ENCODE measurements at places on chromosomes 12 and 14.

GRCh38 chr12:21825886-21826617 is 51.5 kb upstream of the KCNJ8 start:
- DNase-seq: no peak

DNA sequence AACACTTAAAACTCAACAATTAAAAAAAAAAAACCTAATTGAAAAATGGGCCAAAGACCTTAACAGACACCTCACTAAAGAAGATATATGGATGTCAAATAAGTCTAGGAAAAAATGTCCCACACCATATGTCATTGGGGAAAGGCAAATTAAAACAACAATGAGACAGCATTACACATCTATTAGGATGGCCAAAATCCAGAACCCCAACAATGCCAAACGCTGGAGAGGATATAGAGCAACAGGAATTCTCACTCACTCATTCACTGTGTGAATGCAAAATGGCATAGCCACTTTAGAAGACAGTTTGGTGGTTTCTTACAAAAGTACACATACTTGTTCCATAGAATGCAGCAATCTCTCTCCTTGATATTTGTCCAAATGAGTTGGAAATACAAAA is 173.7 kb downstream of the SLC25A21 start:
- DNase-seq: no peak

GRCh38 chr12:68532887-68533248 is 77.8 kb upstream of the RAP1B start:
- no peak for DNase-seq

- no peak for DNase-seq
Observed at GRCh38 chr12:94731733-94732360, 81.5 kb upstream of the TMCC3 start.

DNA sequence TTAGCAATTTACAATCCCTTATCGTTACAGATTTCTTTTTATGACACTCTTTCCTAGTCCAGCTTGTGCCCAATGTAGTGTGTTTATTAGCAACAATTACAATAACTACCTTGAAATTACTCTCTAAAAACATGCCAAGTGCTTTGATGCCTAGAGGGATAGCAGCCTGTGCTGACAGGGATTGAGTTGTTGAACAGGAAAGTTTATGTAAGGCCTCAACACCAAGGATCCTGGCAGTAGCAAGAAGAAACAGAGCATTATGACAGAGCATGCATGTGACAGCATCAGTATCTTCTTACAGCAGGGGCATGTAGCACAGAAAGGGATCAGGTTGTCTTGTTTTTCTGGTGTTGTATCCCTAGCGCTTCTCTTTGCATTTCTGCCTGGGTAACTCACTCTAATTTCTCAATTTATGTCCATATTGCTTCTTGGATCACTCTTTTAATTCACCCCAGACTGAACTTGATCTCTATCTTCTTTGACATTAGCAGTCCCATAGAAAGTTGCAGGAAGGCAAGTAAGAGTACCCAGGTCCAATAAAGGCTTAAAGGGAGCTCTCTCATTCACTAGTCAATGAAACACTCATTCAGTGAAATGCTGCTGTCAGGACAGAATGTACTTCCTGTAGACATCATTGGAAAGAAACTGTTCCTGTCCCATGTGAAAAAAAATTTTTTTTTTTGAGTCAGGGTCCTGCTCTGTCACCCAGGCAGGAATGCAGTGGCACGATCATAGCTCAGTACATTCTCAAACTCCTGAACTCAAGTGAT is 220.0 kb upstream of the GRIP1 start:
- no peak for DNase-seq

DNA sequence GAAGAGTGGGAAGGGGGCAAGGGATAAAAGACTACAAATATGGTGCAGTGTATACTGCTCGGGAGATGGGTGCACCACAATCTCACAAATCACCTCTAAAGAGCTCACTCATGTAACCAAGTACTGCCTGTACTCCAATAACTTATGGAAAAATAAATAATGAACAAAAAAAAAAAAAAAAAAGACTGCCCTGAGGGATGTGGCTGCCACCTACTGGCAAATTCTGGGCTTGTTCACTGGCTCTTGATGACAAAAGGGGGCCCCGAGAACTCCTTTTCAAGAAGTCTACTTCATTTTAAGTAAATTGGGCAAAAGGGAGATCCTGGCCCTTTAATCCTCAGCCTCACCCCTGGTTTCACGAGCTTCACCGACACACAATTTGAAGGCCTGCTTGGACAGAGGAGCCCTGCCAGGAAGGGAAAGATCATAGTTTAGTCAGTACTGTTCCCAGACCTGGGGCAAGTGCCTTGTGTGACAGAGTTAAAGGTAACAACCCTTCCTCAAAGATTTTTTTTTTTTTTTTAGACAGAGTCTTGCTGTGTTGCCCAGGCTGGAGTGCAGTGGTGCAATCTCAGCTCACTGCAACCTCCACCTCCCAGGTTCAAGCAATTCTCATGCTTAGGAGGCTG is 26.1 kb upstream of the STAC3 start:
- no peak for DNase-seq

DNA sequence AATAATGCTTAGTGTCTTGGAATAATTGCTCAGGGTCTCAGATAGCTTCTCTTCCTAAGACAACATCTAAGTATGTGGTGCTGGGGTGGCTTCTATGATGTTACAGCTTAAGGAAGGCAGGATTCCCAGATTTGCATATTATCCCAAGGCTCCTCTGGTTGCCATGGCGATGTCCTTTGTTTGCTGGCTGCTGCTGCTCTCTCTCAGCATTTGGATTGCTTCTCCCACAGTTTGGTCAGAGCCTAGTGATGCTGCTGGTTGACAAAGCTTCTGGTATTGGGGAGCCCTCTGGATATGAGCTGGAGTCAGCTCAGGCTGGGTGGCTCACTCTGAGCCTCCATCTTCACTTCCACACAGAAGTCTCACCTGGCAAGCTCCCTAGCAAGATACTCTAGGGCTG is 56.4 kb upstream of the FBXO33 start:
- DNase-seq: no peak

DNA sequence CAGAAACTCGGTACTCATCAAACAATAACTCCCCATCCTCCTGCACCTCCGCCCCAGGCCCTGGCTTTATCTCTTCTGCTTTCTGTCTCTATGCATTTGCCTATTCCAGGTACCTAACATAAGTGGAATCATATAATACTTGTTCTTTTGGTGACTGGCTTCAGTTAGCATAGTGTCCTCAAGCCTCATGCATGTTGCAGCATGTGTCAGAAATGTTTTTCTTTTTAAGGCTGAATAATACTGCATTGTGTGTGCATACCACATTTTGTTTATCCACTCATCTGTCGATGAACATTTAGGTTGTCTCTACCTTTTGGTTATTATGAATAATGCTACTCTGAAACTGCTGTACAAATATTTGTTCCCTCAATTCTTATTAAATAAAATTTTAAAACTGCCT is 117.1 kb downstream of the KICS2 start:
- DNase-seq: no peak

DNA sequence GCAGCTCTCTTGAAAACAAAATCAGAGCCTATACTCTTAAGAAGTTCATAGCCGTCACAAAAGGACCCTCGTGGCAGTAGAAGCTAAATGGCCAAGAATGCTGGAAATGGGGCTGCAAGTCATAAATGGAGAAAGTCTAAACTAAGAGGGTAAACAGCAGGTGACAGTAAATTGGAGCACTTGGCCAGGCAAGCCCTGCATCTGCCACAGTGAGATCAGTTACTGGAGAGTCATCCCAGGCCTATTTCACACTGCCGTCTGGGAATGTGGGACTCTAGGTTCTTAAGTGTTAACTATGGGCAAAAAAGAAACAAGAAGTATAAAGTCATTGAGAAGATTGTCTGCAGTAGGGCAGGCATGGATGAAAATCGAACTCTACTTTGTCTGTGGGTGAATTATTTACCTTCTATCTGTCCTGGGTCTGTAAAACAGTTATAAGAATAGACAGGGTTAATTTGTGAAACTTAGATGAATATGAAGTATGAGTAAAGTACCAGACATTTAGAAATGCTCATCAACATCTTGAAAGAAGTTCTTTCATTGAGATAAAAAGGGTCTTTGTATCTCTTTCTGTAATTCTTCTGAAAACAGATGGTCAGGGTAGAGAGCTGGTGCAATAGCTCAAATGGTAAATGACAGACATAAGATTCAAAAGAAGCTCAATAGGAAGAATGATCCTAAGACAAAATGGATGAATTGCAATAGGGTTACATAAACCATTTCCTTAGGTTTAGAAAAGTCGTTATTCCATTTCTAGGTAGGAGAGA is 792.5 kb downstream of the DIO2 start:
- no peak for DNase-seq

DNA sequence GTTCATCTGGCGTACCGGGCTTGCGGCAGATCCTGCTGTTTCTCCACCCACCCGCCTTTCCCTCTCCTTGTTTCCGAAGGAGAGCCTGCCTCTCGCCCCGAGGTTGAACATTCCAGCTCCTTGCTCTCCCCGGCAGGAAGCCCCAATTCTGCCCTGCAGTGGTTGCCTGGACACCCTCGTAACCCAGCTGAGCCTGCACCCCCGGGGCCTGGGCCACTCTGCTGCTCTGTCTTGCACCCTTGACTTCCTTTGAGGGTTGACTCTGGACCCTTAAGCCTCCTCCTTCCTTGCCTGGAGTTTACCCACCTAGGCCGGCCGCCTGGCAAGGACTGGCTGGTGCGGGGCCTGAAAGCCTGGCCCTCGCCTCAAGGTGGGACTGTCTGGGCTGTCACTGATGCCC is 25.8 kb upstream of the NCOR2 start:
- no peak for DNase-seq

DNA sequence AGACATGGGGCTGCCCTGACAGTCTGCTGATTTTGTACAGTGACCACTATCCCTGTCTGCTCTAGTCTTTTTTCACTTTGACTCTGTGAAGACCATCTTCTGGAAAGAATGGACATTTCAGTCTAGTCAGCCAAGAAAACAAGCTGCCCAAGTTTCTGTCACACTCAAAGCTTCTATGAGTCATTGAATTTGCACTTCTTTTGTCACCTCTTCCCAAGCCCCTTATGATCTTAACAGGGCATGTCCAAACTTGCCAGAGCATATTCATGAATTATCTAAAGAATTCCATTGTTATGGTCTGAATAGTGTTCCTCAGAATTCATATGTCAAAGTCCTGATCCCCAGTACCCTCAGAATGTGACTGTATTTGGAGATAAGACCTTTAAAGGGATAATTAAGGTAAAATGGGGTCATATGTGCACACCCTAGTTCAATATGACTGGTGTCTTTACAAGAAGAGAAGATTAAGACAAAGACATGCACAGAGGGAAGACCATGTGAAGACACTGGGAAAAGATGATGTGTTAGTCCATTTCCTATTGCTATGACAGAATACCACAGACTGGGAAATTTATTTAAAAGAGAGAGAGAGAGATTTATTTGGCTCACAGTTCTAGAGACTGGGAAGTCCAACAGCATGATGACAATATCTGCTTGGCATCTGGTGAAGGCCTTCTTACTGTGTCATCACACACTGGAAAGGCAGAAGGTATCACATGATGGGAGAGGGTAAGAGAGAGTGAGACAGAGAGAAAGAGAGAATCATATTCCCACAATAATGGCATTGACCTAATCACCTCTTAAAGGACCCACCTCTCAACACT is 242.6 kb downstream of the BTG1 start:
- no peak for DNase-seq

DNA sequence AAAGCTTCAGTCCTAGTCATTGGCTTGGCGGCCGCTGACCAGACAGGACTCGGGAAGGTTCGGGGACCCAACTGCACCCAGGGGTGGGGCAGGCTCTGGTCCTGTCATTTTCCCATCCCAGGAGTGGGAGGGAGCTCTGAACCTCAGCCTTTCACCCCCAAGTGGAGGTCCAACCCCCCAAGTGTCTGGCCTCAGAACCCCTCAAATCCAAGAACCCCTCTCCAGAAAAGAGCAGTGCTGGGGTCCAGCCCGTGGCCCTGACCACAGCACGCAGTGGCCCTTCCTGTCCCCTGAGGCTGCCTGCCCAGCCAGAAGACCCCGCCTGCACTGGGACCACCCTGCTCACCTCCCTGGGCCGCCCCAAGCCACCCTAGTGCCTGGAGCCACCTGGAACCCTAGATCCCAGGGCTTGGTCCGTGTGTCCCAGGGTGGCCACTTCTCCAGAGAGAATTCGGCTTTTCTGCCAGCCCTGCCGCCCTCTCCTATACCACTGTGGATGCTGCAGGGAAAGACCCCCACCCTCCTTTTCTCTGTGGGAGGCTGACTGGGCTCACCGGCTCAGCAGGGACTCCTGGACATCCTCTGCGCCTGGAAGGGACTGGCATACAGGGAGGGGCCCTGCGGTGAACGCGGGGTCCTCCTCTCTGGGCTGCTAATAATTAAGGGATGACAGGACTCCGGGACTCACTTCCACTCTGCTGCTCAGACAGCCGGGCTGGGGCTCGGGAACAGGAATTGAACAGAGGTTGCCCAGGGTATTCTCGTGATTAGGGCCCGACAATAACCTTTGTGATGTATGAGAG is 326.9 kb upstream of the SFSWAP start:
- DNase-seq: no peak

DNA sequence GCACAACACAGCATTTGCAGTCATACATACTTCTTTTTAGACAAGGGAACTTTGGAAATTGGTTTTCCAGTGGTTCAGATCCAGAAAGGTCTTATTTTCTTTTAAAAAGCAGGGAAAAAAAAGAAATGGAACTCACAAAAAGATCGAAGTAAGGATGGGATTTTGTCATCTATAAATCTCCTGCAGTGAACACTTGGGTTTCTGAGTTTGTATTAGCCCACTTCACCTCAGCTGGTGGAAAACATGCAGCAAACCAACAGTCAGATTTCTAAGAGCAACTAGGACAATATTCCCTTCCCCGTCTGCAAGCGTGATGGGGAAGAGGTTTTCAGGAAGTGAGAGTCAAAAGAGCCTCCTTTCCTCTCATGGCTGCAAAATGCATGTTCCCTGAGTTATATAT is 4.6 kb downstream of the MYF5 start:
- no peak for DNase-seq

- no peak for DNase-seq
Observed at GRCh38 chr14:74613211-74613914, 1.3 kb upstream of the LTBP2 start.

GRCh38 chr12:108907839-108908351 is 28.0 kb downstream of the DAO start:
- DNase-seq: no peak

- no peak for DNase-seq
Observed at GRCh38 chr12:104569346-104570173, 112.8 kb downstream of the CHST11 start.

GRCh38 chr14:62126879-62127478 is 364.8 kb downstream of the SNAPC1 start:
- DNase-seq: no peak

- DNase-seq: no peak
Observed at GRCh38 chr14:90985601-90986242, 74.7 kb downstream of the RPS6KA5 start.

- no peak for DNase-seq
Observed at GRCh38 chr12:16020031-16020430, 108.9 kb downstream of the DERA start.

DNA sequence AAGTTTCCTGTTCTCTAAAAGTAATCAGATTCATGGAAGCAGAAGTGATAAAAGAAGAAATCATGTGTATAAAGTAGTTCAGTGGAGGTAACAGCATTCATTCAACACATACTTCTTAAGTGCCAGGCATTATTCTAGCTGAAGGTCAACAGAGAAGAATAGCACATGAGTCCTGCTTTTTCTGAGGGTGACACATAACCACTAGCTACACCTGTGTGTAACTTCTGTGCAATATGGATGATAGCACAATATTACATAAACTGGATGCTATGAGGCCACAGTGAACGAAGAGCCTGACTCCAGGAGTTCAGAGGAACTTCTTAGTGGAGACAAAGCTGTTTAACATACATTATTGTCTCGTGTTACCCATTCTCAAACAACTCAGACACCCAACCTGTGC is 114.3 kb upstream of the PCED1B start:
- no peak for DNase-seq

GRCh38 chr12:58030566-58031279 is 89.4 kb downstream of the ATP23 start:
- DNase-seq: no peak

GRCh38 chr12:12926571-12927071 is 25.3 kb downstream of the GPRC5D start:
- DNase-seq: no peak
